ENCODE measurements at places on chromosomes 4 and X.

DNA sequence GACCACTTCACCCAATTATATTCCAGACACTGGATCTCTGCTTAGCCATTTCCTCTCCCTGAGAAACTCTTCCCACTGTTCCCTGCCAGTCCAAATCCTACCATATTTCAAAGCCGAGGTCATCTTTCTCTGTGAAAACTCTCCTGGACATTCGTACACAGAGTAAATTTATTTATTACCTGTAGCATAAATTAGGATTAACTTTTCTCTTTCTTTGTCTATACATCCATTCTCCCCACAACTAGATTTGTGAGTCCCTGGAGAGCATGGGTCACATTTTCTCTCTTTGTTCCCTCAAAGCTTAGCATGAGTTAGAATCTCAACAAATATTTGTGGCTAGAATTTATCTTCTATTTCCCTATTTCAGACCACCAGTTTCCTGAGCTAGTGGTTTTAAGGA lies 27.8 kb upstream of the SMIM10 start:
- no peak for DNase-seq
- no peaks in the 10 kb centered on the region for H3K4me1 ChIP-seq
- H3K36me3 ChIP-seq = no peaks in the 10 kb centered on the region
- no peak overlapping the region for H3K27ac ChIP-seq
- no peak overlapping the region for H3K4me3 ChIP-seq
- H3K27me3 ChIP-seq = 0 out of 3 replicates have a peak, but pooled peaks cover 3% of the 10 kb centered on the region

DNA sequence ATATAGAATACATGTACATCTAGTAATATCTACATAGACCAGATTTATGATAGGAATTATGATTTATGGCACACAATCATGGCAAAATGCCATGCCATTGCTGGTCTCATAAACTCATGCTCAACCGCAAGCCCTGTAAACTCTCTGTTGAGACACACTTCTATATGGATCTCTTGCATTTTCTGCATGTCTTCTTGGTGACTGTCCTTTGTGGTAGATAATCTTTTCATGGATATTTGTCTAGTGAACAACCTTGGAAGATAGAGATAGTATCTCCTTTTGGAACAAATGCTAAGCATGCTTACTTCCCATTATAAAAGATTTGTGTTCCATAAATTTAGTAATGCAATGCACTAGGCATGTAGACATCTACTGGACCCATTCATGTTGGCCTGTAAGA lies 328.0 kb downstream of the NAF1 start:
- H3K4me1 ChIP-seq = no peaks in the 10 kb centered on the region
- H3K27me3 ChIP-seq = no peaks in the 10 kb centered on the region
- no peak overlapping the region for H3K27ac ChIP-seq
- no peak for DNase-seq

DNA sequence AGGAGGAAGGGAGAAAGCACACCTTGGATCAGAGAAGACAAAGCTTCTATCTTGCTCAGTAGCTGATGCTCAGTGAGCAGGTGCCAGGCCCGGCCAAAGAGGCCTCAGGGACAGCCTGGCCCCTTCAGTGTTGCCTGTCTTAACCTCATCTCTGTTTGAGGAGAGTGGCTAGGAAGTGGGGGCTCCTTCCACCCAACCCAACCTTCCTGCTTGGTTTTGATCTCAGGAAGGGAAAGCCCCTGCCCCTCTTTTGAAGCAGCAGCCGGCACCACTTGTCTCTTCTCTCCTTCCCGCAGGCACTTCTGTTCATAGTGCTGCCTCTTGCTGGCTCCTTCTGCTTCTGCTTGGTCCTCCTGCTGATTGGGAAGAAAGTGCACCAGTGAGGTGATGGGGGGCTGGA lies 2.4 kb upstream of the AFF2 start:
- no peaks in the 10 kb centered on the region for H3K4me1 ChIP-seq
- no peak overlapping the region for H3K4me3 ChIP-seq
- H3K27me3 ChIP-seq = no peaks in the 10 kb centered on the region
- DNase-seq = no peak
- no peaks in the 10 kb centered on the region for H3K36me3 ChIP-seq

DNA sequence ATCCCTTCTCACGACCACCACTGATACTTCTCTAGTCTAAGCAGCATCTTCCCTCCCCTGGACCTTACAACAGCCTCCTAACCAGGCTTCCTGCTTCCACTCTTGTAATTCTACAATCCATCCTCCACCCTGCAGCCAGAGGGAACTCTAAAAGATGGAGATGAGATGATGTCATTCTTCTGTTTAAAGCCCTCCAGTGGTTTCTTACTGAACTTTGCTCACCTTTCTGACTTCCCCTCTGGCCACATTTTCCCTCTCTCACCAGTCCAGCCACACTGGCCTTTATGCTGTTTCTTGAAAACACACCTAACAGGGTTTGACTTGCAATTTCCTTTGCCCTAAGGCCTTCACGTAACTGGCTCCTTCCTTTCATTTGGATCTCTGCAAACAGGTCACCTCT lies 191.4 kb upstream of the NHS start:
- no peaks in the 10 kb centered on the region for H3K27me3 ChIP-seq
- no peak overlapping the region for H3K27ac ChIP-seq
- DNase-seq = no peak
- no peaks in the 10 kb centered on the region for H3K36me3 ChIP-seq
- no peaks in the 10 kb centered on the region for H3K4me1 ChIP-seq

DNA sequence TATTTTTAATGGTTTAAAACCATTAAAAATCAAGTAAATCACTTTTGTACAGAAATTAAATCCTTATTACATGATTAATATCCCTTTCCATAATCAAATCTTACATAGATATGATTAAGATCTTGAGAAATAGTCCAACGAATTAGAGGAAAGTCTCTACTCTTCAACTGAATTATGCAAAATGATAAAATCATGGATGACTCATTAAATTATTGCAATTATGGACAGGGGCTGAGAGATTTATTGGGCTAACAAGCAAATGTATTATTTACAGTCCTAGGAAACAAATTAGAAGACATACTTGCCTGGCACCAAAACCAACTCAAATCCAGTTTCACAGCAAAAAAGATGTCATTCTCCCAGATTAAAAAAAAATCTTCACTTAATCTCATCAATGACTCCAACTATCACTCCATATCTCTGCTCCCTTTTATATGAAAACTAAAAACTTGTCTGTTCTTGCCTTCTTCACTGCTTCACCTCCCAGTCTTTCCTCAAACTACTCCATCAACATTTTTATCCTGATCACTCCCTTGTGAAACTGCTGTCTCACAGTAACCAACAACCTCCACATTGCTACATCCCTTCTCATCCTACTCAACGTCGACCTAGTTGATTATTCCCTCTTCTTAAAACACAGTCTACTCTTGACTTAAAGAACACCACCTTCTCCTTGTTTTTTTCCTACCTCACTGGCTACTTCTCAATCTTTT lies 18.4 kb upstream of the DDX60 start:
- no peak overlapping the region for H3K4me3 ChIP-seq
- H3K27ac ChIP-seq = no peak overlapping the region
- no peaks in the 10 kb centered on the region for H3K4me1 ChIP-seq
- no peaks in the 10 kb centered on the region for H3K27me3 ChIP-seq
- DNase-seq = no peak

- no peak for DNase-seq
- no peak overlapping the region for H3K27ac ChIP-seq
- no peaks in the 10 kb centered on the region for H3K4me1 ChIP-seq
Measured at GRCh38 chr4:163922302-163922701, 427.8 kb downstream of the TMA16 start.

DNA sequence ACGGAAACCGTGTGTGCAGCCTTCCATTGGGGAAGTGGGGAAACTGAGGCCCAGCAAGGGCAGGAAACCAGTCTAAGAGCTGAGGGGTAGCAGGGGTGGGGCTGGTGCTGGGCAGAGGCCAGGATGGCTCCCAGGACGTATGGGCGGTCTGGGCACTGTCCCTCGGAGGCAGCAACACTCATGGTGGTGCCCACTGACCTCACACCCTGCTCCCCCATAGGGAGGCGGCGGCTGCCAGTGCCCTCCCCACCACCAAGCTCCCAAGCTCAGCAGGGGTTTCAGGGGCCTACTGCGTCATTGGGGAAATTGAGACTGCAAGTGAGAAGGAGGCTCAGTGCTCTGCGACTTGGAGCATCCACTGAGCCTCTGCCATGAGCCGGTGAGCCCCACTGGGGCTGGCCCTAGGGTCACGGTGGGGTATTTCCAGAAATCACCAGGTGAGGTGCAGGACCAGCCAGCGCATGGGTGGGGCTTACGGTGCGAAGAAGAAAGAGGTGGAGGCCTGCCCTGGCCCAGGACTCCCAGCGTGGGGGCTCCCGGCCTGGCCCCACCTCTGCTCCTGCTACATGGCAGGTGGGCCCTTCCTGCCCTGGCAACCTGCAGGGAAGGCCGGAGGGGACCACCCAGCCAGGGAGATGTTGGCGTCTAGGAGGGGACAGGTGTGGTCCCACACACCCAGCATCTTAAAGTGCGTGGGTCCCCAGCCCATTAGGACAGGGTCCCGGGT lies 915 bp downstream of the MSANTD1 start:
- H3K36me3 ChIP-seq = no peaks in the 10 kb centered on the region
- H3K27me3 ChIP-seq = peaks cover 3% of the 10 kb centered on the region
- no peak overlapping the region for H3K4me3 ChIP-seq
- H3K4me1 ChIP-seq = peaks cover 66% of the 10 kb centered on the region
- DNase-seq = no peak
- no peak overlapping the region for H3K27ac ChIP-seq
